Amniotic stem cell (primary cell): ENCODE measurements at places on chromosomes 3 and 15.

GRCh38 chr3:60781935-60782334, 469.3 kb downstream of the FHIT start:
- DNase-seq = no peak

- DNase-seq = peak; percentile 65
Observed at GRCh38 chr15:48861813-48862431, 16.0 kb upstream of the EID1 start.

- DNase-seq = peak; percentile 14
Observed at GRCh38 chr3:99023590-99024192, 122.2 kb upstream of the DCBLD2 start.

DNA sequence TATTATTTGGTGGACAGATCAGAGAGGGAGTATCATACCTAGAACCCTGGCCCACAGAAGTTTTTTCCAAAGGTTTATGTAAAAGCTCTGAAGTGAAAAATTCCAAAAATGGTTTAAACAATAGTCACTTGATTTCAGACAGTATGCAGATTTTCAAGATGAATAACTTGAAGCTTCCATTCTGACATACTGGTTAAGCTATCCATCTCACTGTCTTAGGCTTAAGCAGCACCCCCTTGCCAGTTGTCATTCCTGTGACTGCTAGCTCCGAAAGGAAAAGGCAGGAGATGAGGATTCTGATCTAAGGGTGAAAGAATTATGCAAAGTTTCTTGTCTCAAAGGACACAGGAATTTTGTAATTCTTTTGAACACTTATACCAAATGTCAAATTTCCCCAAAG, 337.5 kb upstream of the THBS1 start:
- DNase-seq = no peak

GRCh38 chr15:96123028-96123400, 207.5 kb upstream of the NR2F2 start:
- DNase-seq = no peak

DNA sequence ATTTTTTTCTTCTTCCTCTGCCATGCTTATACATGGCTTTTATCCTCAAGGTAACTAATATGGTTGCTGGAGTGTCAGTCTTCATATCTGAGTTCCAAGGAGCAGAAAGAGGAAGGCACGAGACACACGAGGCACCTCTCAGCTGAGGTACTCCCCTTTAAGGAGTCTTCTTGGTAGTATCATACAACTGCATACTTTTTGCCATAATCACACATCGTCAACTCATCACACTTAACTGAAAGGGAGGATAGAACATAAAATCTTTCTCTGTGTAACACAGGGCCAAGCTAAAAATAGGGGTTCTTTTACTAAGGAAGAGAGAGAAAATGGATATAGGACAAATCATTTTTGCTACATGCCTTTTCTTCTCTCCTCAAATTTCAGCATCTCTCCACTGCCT, 104.2 kb downstream of the OXSM start:
- DNase-seq = no peak

DNA sequence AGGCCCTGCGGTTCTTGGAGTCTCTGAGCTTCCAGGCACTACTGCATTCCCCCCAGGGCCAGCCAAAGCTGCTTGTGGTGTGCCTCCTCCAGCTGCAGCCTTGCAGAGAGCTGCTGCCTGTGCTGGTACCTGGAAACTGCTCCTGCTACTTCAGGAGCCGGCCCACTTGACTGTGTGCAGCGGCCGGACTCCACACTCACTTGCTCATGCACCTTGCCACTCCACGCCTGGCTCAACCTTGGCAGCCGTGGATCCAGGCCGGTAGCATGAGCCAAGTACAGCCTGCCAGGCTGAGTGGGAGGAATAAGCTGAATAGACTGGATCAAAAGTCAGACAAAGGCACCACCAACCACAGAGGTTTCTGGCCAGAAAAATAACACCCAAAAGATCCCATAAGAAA, 169.7 kb downstream of the TJP1 start:
- no peak for DNase-seq

GRCh38 chr3:149767720-149768119, 15.4 kb upstream of the COMMD2 start:
- no peak for DNase-seq

DNA sequence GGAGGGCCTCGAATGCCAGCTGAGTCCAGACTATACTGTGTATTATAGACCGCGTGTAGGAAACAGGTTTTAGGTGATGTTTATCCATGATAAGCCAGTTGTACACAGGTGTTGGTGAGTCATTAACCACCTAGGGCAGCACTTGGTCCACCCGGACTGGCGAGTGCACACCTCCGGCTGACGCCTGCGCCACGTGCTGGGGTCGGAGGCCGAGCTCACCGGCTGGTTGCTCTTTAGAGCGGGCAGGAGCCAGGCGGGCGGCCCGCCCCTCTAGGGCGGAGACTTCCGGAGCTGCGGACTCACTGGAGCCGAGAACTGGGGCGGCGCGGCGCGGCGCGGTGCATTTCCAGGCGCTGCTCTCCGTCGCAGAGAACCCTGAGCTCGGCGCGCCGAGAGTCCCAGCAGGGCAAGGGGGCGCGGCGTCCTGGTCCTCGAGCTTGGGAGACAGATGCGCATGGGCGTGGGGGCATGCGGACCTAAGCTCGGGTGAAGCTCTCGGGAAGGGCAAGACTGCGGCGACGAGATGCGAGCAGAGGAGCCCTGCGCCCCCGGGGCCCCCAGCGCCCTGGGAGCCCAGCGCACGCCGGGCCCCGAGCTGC, at the start of gene ESYT3:
TSS of gene ESYT3 (plus strand) at position 341 of the 599 bp plus-strand sequence. CDS start at position 524, 183 bp downstream.
- peak; percentile 17 for DNase-seq

DNA sequence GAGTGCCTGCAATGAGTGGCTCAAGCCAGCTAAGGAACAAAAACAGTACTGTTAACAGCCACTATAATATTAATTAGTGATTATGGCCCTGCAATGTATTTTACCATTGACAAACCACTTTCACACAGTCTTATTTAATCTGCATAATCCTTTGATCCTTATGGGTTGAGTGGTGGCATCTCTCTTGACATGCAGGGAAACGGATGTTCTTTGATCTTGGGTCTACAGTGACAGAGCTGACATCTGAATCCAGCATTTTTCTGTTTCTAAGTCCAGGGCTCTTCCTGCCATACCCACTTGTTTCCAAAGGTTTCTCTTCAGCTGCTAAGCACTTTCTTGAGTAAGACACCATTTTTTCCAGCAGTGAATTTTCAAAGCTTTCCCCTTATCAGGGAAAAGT, 277.7 kb upstream of the ROPN1 start:
- no peak for DNase-seq

GRCh38 chr15:29773816-29774215, 48.5 kb downstream of the TJP1 start:
- no peak for DNase-seq

- no peak for DNase-seq
Observed at GRCh38 chr3:169634618-169635236, 28.8 kb downstream of the MECOM start.

DNA sequence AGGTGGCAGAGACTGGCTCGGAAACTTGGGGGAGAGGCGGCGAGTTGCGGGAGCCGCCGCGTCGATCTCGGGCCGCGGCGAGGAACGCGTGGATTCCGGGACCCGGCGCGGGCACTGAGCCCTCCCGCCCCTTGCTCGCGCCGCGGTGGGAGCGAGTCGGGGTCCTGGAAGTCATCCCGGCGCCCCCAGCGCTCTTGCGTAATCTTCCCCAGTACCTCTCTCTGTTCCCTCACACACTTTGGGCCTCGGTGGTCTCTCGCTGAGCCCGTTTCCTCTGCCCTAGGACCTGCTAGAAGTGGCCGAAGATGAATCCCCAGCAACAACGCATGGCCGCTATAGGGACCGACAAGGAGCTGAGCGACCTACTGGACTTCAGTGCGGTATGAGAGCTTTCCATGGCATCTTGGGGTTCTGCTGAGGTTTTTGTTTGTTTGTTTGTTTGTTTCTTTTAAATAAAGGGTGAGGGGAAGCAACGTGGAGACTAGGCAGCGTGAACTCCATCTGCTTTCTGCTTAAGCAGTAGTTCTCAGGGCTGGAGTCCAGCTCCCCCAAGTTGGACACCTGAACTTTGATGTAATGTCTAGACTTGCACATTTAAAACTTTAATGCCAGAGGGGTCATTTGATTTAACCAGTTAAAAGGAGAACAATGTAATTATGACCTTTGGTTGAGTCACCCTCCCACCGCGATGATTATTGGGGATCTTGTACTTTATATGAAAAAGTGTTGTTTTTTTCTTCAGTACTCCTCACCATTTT, 1.3 kb downstream of the TCF12 start:
- no peak for DNase-seq

GRCh38 chr15:90114451-90114901, 12.2 kb upstream of the IDH2 start:
- DNase-seq = no peak

- DNase-seq = no peak
Observed at GRCh38 chr15:78943692-78944091, 1.2 kb downstream of the CTSH start.

DNA sequence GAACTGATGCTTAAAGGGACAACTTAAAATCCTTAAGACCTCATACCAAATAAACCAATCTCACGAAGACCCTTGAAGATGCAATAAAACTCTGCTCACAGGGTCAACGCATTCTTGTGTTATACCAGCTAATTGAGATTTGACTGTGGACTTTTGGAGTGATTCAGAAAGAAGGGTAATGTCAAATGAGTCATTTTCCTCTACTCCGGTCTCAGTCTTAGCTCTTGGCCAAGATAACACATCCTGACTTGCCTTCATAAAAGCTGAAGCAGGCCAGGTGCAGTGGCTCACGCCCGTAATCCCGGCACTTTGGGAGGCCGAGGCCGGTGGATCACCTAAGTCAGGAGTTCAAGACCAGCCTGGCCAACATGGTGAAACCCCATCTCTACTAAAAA, 3.8 kb downstream of the PKM start:
- DNase-seq = peak; percentile 56

DNA sequence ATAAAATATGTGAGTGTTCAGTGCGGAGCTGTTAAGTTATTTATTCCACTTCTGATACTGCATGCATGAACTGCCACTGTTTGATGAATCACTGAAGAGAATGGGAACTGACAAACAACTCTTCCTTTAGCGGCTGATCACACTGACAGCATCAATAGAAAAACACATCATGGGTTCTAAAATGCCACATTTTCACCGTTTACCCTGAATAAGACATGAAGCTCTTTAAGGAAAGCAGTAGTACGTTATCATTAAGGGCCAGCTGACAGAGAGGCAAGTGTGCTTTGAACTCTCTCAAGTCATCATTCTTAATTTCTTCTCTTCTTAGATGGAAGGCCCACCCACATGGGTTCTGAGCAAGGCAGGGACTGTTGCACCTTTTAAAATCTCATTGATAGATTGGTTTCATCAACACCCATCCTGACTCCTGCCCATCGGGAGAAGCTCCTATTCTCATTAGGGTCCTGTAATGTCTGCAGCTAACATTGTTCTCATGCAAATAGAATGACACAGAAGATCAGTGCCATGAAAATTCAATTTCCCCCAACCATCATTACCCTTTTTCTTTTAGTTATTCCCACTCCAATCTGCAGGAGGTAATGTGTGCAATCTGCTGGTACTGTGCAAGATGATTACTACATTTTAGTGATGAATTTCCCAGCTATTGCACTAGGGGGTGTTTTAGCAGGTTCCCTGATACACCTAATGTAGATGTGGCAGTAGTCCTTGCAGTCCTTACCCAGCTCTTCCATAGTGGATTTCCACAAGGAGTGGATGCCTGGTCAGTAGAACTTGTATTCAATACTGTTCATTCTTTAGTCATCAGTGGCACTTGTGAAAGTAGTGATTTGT, 119.1 kb downstream of the ROBO2 start:
- no peak for DNase-seq

GRCh38 chr3:129440618-129441190, 680 bp downstream of the IFT122 start:
- no peak for DNase-seq

- no peak for DNase-seq
Observed at GRCh38 chr3:183435661-183436060, 7.2 kb upstream of the MCF2L2 start.

GRCh38 chr15:29887721-29888120, 65.5 kb upstream of the TJP1 start:
- DNase-seq = peak; percentile 36

GRCh38 chr3:126340943-126341754, 16.1 kb downstream of the KLF15 start:
- DNase-seq = no peak

- DNase-seq = no peak
Observed at GRCh38 chr3:177451301-177451750, 254.0 kb upstream of the TBL1XR1 start.

- no peak for DNase-seq
Observed at GRCh38 chr3:132071043-132071442, 36.2 kb upstream of the CPNE4 start.

- no peak for DNase-seq
Observed at GRCh38 chr3:170154569-170155143, 26.9 kb downstream of the PHC3 start.

DNA sequence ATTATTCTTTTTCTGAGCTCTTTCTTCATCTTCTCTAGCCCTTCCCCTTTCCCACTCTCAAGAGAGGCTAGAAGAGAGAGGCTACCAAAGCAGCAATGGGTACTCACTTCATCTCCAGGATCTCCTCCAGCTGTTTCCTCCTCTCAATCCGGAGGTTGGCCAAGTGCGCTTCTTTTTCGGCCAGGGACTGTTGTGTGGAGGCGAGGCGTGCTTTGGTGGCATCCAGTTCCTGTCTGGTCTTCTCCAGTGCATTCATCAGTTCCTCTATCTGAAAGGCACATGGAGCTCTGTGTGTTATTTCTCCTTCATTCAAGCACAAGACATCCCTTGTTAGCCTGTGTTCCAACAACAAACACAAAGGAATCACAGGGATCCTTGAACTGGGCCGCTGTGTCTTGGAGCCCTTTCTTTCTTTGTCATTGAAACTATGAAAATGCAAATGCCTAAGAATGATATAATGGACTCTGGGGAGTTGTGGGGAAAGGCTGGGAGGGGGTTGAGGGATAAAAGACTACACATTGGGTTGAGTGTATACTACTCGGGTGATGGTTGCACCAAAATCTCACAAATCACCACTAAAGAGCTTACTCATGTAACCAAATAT, 401.3 kb upstream of the WNT5A start:
- no peak for DNase-seq

DNA sequence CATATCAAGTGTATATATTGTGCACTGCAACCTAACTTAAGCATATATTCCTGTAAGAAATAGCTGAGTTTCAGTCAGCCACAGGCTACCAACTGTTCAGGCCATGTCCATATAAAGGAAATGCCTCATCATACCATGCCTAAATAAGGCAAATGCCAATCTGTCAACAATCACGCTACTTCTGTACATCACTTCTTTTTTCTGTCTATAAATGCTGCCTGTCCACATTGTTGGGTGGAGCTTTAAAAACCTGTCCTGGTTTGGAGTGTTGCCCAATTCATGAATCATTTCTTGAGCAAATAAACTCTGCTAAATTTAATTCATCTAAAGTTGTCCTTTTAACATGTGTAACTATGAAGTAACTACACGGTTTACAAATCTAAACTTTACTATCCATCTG, 1091.9 kb downstream of the NSUN3 start:
- DNase-seq = no peak

GRCh38 chr3:24137958-24138875, 193.1 kb downstream of the NR1D2 start:
- DNase-seq = no peak

- no peak for DNase-seq
Observed at GRCh38 chr15:59315914-59316451, 56.7 kb downstream of the MYO1E start.
